LoVo (cell line): ENCODE measurements at places on chromosomes 5 and 9.

GRCh38 chr5:111703662-111704061, 53.3 kb downstream of the NREP start:
- no peak for DNase-seq

- DNase-seq, result no peak
Measured at GRCh38 chr5:159449925-159450324, 119.6 kb upstream of the IL12B start.

GRCh38 chr9:97567182-97567893, 65.8 kb downstream of the TSTD2 start:
- no peak for DNase-seq

DNA sequence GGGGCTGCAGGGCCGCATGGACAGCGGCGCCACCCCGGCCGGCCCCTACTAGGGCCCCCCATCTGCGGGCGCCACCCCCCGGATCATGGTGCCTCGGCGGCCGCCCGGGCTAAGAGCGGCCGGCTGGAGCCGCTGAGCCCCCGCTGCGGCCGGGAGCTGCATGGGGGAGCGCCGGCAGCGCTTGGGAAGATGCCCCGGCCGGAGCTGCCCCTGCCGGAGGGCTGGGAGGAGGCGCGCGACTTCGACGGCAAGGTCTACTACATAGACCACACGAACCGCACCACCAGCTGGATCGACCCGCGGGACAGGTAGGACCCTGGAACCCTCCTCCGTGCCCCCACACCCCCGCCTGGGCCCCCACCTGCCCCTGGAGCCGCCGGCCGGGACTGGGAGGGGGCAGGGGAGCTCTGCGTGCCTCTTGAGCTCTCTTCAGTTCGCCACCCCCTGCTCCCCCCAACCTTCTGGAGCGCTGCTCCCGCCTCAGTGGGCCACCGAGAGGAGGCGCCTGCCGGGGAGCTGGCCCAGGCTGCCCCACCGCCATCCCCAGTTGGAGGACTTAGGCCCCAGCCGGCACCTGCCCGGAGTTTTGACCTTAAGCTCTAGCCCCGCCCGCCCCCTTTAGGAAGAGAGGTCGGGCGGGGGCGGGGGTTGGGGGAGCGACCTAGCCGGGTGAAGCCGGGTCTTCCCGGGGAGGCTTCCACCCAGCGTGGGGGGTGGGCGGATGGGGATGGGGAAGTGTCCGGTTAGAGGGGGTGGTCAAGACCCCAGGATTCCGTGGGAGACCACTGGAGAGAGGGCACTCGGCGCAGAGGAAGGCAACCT, 730 bp downstream of the WWC1 start:
- peak; percentile 23 for DNase-seq

GRCh38 chr9:101055516-101055915, 27.0 kb downstream of the PLPPR1 start:
- no peak for DNase-seq

- no peak for DNase-seq
Measured at GRCh38 chr5:14337593-14337992, 194.5 kb downstream of the TRIO start.
